ENCODE measurements at places on chromosomes 6 and 20.
A peak's percentile ranks its signal among the peaks of the same experiment; 100 is the strongest.

DNA sequence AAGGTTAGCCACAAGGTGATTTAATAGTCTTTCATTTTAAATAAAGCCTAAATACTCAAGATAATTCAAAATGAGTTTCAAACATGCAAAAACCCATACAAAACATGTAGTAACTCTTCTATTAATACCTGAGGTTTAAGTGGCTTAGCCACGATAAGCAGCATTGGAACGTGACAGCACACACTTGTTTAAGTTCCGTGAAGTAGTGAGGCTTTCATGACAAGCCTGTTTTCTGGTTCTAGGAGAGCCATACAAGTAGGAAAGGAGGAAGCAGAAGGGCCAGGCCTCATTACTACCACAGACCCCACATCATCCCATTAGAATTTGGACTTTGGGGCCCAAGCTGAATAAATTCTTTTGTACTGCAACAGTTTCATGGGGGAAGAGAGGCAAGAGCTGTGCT is 54.3 kb upstream of the PRND start:
- no peak for DNase-seq

DNA sequence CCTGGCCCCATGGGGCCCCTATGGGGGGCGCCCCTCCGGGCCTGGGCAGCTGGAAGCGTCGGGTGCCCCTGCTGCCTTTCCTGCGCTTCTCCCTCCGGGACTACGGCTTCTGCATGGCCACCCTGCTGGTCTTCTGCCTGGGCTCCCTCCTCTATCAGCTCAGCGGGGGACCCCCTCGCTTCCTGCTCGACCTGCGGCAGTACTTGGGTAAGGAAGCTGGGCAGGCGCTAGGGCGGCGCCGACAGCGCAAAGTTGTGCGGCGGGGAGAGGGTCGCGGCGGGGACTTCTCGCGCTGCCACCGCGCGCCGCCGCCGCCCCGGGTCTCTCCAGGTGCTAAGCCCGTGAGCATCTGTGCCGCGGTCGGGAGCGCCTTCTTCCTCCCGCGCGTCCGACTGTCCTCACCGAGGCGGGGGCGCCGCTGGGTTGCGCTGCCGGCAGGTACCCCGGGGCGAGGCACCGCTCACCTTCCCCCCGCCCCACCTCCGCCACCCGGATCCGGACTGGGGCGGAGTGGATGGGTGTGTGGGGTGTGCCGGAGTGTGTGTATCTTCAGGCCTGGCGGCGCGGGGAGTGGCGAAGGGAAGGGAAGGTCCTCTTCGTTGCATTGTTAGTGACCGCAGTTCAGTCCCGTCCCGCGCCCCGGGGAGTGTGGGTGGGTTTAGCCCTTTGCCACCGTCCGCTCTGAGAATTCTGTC is 788 bp downstream of the UST start:
- DNase-seq, result no peak

- no peak for DNase-seq
Observed at GRCh38 chr6:169398342-169399105, 144.9 kb upstream of the THBS2 start.

- peak; percentile 32 for DNase-seq
Observed at GRCh38 chr6:35148167-35148741, 7.1 kb upstream of the TCP11 start.

- DNase-seq, result no peak
Observed at GRCh38 chr6:31922942-31923341, 4.6 kb upstream of the C2 start.

DNA sequence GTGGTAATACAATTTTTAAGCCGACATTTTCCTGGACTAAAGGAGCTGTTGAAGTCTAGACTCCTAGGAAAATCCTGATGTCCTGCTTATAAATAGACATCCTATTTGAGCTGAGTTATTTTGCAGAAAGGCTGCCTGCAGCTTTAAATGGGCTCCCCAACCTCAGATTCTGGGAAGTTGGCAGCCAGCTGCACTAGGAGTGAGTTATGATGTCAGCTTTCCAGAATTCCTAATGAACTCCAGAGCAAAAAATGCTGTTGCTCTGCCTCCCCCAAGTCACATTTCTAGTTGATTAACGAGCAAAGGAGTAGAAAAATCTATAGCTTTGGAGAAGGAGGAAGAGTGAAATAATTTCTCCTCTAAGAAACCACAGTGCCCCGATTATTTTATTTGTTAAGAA is 346.3 kb upstream of the SULF2 start:
- DNase-seq, result no peak

- DNase-seq, result no peak
Observed at GRCh38 chr6:133396984-133397348, 155.8 kb downstream of the EYA4 start.

DNA sequence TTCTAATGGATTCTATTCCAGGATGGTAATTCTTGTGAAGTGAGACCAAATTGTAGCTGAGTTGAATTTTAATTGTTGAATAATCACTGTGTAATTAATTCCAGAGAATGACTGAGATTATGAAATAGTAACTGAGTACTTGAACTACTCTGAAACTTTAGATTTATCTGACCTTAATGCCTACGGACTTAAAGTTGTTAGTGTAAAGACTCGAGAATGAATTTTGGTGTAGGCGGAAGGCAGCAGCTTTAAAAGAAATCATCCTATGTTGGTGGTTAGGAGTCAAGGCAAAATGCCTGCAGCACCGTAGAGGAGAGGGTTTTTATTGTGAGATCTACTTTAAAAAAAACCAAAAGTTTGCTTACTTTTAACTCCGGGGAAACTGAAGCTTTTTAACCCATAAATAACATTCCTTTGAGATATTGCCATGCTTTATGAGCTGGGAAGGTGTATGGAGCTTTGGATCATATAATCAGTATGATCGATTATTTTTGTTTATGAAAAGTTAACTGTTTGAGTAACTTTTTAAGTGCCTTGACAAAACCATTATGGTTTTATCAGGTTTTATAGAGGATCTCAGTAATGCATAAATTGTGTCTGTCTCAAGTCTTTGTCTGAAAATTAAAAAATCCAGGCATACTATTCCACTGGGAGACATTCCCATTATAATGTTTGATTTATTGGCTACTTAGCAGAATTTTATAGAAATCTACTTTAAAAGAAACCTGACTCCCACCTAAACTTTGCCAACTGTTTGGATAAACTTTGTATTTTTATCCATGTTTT is 46.1 kb downstream of the MYO6 start:
- DNase-seq, result no peak

- peak; percentile 94 for DNase-seq
Observed at GRCh38 chr20:57483287-57484050, 41.5 kb downstream of the CTCFL start.

DNA sequence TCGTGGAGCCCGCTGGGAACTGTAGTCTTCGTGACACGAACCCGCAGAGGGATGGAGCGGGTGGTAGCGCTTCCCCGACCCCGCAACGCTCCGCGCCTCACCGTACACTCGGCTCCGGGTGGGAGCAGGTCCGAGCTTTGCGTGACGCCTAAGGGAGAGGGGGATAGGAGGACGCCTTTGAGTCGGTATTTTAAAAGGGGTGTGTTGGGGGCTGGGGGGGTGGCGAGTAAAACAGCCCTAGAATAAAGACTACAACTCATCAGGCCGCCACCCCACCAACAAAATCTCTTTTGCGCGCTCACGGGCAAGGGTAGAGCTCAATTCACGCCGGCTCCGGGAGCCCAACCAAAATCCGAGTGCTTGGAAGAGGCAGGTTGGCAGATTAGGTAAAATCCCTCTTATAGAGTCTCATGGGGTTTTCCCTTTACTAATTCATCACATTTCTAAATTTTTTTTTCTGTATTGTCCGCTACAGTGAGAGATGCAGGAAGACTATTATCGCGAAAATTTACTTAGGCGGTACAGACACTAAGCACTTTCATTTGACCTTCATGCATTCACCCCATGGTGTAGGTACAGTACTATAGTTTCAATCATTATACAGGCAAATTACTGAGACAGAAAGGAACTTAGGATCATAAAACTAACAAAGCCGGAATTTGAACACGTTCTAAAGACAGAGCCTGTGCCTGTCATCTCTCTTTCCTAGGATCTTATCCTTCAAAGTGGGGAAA is 706 bp upstream of the SNX14 start:
- no peak for DNase-seq

- no peak for DNase-seq
Observed at GRCh38 chr20:11820838-11821237, 96.9 kb upstream of the BTBD3 start.

- DNase-seq, result no peak
Observed at GRCh38 chr6:31844507-31844906, 17.0 kb downstream of the HSPA1B start.

- no peak for DNase-seq
Observed at GRCh38 chr20:9179193-9179802, 110.4 kb downstream of the PLCB4 start.

DNA sequence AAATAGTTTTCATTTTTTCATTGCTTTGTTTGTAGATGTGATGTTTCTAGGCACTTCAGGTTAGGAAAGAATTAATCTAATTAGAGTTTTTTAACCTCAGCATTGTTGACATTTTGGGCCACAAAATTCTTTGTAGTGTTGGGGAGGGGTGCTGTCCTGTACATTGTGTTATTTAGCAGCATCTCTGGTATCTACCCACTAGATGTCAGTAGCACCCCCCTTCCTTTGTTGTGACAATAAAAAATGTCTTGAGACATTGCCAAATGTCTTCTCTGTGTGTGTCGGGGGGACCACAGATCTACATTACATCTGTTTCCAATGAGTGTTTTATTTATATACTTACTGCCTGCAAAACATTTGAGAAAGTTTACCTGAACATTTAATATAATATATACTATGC is 45.6 kb downstream of the EYA4 start:
- DNase-seq, result no peak

GRCh38 chr6:106520711-106521401 is 108.4 kb downstream of the RTN4IP1 start:
- DNase-seq, result peak; percentile 95

DNA sequence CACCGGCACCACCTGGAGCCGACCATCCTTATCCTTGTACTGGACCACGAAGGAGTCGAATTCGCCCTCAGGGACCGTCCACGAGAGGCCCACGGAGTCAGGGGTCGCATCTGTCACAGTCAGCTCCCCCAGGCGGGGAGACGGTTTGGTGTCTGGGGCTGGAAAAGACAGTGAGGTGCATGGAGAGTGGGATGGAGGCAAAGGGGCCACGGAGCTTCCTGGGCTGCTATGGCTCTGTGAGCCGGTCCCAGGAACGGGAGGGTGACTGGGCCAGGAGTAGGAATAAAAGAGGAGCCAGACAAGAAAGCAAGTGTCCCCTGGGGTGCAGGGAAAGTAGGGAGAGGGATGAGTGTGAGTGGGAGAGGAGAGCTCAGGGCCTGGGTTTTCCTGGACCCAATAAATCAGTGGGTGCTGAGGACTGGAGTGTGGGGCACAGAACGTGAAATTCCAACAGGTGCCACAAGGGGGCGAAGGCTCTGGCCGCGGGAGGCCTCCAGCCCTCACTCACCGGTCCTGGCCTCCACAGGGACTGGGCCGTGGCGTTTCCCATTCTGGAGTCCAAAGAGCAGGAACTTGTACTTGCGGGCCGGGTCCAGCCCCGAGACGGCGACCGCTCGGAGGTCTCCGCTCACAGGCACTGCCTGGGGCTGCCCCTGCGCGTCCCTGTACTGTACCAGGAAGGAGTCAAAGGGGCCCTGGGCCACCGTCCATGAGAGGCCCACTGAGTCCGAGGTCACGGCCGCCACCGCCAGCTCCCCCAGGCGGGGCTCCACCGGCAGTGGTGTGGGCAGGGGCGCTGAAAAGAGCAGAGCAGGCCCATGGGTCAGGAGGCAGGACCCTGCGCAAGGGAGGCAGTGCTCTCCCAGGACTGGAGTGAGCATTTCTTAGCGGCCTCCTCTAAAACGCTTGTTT is 9.9 kb downstream of the CYP21A2 start:
- no peak for DNase-seq

- no peak for DNase-seq
Observed at GRCh38 chr20:59961423-59961822, 3.2 kb downstream of the CDH26 start.

- no peak for DNase-seq
Observed at GRCh38 chr20:38216201-38216600, 44.3 kb downstream of the KIAA1755 start.

DNA sequence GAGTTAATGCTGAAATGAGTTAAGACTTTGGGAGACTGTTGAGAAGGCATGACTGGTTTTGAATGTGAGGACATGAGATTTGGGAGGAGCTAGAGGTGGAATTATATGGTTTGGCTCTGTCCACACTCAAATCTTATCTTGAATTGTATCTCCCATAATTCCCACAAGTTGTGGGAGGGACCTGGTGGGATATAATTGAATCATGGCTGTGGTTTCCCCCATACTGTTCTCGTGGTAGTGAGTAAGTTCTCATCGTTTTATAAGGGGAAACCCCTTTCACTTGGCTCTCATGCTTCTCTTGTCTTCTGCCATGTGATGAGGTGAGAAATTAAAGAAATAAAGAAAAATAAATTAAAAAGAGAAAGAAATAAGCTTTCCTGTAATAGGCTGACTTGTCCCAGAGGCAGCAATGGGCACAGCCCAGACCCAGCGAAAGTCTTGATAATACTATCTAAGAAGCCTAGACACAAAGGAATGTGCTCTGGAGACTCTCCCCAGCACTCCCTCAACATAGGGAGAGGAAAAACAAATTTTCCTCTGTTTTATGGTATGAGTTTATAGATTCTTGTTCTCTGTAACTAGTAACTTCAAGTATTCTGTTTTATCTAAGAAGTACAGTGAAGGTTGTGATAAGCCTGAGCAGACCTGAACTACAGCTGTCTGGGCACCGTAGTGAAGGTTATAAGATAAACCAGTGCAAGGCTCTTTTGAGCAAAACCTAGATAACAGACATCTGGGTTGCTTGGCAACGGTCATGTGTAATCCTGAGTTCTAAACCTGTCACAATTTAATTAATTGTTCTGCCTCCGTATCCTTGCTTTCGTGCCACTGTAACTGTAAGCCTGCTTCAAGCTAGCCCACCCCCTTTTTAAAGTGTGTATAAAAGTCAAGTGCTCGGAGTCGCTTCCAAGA is 88.9 kb upstream of the ECI2 start:
- no peak for DNase-seq

- DNase-seq, result no peak
Observed at GRCh38 chr20:16423311-16424212, 149.7 kb downstream of the KIF16B start.

- no peak for DNase-seq
Observed at GRCh38 chr6:168153553-168153952, 74.5 kb upstream of the FRMD1 start.

GRCh38 chr6:155495011-155495768 is 39.6 kb upstream of the NOX3 start:
- no peak for DNase-seq

DNA sequence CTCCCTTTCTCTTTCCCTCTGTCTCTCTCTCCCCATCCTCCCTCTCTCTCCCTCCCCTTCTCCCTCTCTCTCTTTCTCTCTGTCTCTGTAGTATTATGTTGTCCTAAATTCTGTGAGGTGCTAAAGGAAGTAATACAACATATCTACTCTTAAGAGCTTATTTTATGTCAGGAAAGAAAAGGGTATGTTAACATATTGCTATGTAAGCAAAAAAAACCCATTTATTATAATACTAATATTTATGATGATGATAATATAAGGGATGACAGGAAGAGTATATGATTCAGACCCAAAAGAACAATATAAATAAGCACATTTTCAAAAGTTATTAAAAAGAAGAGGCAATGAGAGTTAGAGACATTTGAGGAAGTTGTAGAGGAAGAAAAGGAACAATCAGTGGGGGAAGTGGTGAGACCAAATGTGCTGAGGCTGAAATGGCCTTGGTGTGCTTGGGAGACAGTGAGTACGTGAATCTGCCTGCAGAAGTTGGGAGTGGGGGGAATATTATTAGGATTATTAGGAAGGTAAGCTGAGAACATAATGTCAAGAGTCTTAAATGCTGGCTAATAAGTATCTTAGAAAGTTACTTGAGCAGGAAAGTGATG is 303.6 kb upstream of the FERMT1 start:
- no peak for DNase-seq

Measured in GM12878 (cell line).